ENCODE measurements at places on chromosomes 16 and 17.
A peak's percentile ranks its signal among the peaks of the same experiment; 100 is the strongest.

- DNase-seq, result no peak
These were observed 11.7 kb downstream of the ARL2BP start for GRCh38 chr16:57256601-57257395.

GRCh38 chr16:24046442-24046841 is 209.7 kb upstream of the CACNG3 start:
- no peak for DNase-seq

DNA sequence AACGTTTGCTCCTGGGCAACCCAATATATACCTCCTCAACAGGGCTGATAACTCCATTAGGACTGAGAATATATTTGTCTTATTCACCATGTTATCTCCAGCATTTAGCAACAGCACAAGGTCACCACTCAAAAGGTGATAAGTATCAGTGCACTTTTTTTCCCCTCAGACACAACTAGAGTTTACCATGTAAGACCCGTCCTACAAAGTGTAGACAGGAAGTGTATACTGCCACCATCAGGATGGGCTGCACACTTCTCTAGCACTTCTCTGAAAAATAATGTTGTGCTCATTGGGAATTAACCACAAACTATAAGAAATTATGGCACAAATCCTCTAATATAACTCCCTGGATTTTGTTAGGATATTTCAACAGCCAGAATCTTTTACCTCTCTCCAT is 5.7 kb upstream of the VAT1L start:
- DNase-seq, result no peak

GRCh38 chr16:23148513-23149266 is 562 bp downstream of the USP31 start:
- peak; percentile 29 for DNase-seq

- DNase-seq, result no peak
These were observed 1.3 kb downstream of the SMTNL2 start for GRCh38 chr17:4585638-4585994.
